ENCODE measurements at places on chromosomes 5 and 9.

- no peak for DNase-seq
Observed at GRCh38 chr5:156835905-156836304, 14.2 kb upstream of the PPP1R2B start.

- DNase-seq = no peak
Observed at GRCh38 chr9:272251-273213, 57.9 kb downstream of the DOCK8 start.

- no peak for DNase-seq
Observed at GRCh38 chr5:151903243-151903653, 21.4 kb downstream of the GLRA1 start.

DNA sequence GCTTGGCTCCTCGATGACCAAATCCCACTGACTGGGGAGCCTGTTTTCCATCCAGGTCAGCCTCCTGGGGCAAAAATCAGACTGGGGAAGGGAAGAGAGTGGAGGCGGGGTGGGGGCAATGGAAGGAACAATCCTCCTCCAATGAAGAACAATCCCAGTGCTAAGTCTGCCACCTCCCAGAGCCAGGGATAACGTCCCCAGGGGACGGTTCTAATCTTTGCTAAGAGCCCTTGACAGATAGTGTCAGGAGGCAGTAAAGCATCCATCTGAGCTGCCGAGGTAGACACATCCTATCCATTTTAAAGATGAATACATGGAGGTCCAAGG is 298.5 kb upstream of the MSX2 start:
- no peak for DNase-seq

- peak; percentile 85 for DNase-seq
Observed at GRCh38 chr9:134496413-134497282, 145.0 kb upstream of the COL5A1 start.

GRCh38 chr9:127388856-127389238 is 8.1 kb upstream of the SLC2A8 start:
- no peak for DNase-seq

DNA sequence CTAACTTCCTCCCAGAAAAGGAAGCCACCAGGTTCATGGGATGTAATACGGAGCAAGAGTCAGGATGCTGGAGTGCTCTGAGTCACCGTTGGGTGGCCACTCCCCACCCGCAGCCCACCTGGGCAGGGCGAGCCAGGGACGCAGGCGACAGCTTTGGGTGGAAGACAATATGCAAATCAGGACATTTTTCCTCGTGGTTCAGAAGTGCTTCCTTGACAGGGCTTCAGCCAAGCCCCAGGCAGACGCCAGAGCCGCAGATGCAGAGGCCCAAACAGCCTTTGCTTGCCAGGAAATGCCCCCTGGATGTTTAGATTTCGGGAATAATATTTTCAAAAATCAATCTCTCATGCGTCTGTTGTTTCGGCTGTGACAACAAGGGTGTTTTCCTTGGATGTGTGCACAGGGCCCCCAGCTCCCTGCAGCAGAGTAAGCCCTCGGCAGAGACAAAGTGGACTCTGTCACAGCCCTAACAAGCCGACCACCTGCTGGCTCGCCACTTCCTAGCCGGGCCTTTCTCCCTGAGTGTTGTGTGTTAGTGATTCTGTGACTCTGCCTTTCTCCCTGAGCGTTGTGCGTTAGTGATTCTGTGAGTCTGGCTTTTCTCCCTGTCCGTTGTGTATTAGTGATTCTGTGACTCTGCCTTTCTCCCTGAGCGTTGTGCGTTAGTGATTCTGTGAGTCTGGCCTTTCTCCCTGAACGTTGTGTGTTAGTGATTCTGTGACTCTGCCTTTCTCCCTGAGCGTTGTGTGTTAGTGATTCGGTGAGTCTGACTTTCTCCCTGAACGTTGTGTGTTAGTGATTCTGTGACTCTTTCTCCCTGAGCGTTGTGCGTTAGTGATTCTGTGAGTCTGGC is 11.8 kb upstream of the SLC9A3 start:
- DNase-seq = no peak

GRCh38 chr5:78007233-78007632 is 231.1 kb upstream of the TBCA start:
- DNase-seq = no peak

DNA sequence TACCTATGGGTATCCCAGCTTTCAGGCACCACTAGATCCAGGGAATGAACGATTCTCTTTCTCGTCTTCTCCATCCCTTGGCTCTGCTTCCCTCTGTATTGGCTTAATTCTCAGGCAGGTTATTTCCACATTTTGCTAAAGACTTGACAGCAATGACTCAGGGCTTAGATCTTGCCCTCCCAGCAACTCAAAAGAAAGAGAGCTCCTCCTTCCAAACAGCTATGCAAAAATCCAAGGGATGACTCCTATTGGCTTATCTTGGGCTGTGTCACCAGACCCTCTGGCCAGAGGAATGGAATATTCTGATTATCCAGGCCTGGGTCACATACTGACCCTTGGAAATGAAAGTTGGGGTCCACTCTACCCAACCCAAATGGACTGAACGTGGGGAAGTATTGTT is 270.2 kb downstream of the NTRK2 start:
- no peak for DNase-seq

GRCh38 chr5:154837009-154837901 is 13.1 kb downstream of the FAXDC2 start:
- no peak for DNase-seq

DNA sequence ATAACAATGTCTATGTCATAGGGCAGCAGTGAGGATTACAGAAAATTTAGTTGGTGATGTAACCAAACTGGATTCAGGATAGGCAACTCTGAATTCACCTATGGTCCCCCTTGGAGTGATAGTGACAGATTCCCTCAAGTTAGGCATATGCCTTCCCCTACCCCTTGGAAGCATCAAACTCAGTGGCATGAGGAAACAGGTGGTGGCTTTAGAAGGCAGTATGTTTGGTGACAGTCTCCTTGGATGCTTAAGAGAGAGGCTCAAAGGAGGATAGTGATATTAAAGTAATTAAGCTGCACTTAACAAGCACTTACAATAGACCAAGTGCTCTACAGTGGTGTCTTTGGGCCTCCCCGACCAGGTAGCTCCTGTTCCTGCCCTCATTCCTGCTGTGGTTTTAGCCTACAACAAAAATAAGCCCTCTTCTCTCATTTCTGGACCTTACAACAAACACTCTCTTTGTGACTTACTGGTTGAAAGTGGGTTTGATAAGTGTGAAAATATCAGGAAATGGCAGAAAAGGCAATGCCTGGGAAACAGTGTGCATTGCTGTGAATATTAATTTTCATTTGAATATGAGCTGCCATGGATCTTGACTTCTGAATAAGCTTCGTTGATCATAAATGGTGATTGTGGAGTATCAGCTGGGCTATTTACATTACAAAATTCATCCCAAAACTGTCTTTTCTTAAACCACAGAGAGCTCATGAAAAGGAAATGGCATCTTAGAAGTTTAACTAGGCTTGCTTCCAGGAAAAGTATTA is 29.2 kb downstream of the NR4A3 start:
- DNase-seq = no peak

GRCh38 chr5:31114817-31115216 is 78.7 kb upstream of the CDH6 start:
- no peak for DNase-seq

Data from AG08395 (cell line).